ENCODE measurements at places on chromosomes 3 and 15. TPM values are rescaled to one million over a fixed set of nuclear protein-coding genes. Genes with fewer than 3 reads are reported as not detected.

ABI3BP gene
- 7.7 TPM for total RNA-seq

CDCP1 gene
- total RNA-seq = under 0.01 TPM

TOMM70 gene
- 21.8 TPM for total RNA-seq

CPNE4 gene
- total RNA-seq = not detected

ITGA11 gene
- 8.7 TPM for total RNA-seq

ST3GAL6 gene
- total RNA-seq = 24.8 TPM

DYNC1LI1 gene
- 34.3 TPM for total RNA-seq

DUOXA1 gene
- total RNA-seq = not detected

CLASP2 gene
- total RNA-seq = 47.6 TPM

C3orf80 gene
- total RNA-seq = under 0.01 TPM

CXCR6 gene
- not detected for total RNA-seq

GALK2 gene
- 41.3 TPM for total RNA-seq

ARPC4 gene
- 251 TPM for total RNA-seq

CAPN3 gene
- 0.60 TPM for total RNA-seq

GRCh38 chr3:135981701-135982403 lies 16.3 kb downstream of the PPP2R3A start:
- DNase-seq = no peak

DNA sequence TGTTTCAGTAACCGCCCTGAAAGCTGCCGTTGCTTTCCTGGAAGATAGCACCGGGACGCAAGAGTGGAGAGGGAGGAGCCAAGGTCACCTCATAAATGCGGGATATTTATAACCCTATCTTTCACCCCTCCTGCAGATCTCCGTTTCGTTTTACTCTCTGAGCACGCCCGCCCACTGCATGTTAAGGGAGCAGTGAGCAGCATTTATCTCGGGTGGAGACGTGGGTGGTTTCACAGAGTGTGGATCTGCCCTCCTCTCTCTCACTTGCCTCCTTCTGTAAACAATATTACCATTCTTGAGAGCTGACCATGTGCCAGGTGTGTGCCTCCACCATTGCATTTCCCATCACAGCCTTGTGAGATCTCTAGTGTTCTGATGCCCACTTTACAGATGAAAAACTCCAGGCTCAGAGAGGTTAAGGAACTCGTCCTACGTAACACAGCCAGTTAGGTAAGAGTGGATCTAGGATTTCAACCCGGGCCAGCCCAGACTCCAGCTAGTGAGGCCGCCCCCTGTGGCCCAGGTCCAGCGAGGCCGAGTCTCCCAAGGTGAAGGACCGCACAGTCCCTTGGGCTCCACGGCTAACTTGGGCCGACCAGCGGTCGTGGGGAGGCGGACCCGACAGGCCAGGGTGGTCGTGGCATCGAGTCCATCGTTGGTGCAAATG lies 16.9 kb upstream of the SEMA4B start:
- DNase-seq = peak; percentile 31

GRCh38 chr3:106431721-106432120 lies 562.9 kb upstream of the CBLB start:
- DNase-seq = no peak

GRCh38 chr15:67922971-67923945 lies 83.4 kb upstream of the RNU6-1 start:
- DNase-seq = no peak

GRCh38 chr3:153169793-153170383 lies 7.9 kb downstream of the RAP2B start:
- no peak for DNase-seq

- peak; percentile 88 for DNase-seq
Observed at GRCh38 chr3:13022348-13023234, 50.6 kb downstream of the IQSEC1 start.

- DNase-seq = no peak
Observed at GRCh38 chr15:58611731-58612676, 137.5 kb downstream of the ADAM10 start.

- DNase-seq = no peak
Observed at GRCh38 chr15:67593562-67593961, 51.1 kb downstream of the MAP2K5 start.

DNA sequence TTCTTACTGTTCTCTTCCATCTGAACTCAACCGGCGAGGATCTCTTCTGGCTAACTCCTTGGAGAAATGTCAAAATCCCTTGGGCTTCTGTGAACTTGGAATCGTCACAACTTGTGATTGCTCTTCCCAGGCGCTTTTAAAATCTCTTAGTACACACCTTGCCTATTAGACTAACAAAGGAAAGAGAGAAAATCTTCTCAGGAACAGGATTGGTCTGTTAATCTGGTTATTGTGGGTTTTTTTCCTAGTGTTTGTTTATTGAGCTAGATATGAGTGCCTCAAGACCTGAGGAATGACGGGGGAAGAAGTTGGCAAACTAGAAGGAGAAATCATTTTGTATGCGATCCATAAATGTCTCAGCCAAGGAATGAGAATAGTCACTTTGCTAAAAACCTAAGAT lies at the start of gene ATP13A5:
Gene ATP13A5, minus strand, starts transcription at position 48 of the 400 bp plus-strand sequence. Its CDS starts 28 bp downstream, at position 20.
- DNase-seq = no peak

GRCh38 chr3:115523458-115523857 lies 99.9 kb upstream of the GAP43 start:
- DNase-seq = no peak

- peak; percentile 76 for DNase-seq
Observed at GRCh38 chr3:99846477-99847160, 29.0 kb downstream of the CMSS1 start.

- DNase-seq = no peak
Observed at GRCh38 chr3:62527474-62527873, 154.1 kb upstream of the FEZF2 start.

DNA sequence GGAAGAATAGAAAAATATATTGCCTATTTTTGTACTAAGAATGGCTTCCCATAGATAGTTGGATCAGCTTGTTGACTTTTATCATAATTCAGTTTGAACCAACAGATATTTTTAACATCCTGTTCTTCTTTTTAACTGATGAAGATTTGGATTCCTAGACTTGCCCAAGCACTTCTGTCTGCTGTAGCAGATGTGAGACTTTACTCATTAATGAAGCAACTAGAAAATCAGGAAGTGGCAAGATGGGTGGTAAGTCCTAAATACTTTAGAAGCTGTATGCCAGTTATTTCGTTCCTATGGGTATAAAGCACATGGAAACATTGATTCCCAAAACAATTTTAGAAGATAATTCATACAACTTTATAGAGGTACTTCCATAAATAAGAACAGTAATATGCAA lies 8.4 kb downstream of the PIGB start:
- DNase-seq = no peak

DNA sequence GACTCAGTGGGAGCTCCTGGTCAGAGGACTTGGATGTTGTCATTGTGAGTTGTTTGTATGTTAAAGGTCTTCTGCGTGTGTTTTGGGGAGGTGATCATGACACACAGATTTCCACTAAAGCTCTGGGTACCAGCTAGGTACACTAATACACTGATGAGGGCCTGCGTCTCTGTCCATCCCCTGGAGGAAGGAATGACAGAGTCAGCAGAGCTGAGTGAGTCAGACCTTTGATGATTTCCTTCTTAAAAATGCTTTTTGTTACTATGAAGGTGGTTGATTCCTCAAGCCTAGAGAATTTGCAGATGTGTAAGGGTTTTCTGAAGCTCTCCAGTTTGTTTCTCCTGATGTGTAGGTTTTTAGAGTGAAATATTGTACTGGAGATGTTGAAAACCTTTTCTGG lies 424.1 kb upstream of the TPM1 start:
- peak; percentile 4 for DNase-seq

DNA sequence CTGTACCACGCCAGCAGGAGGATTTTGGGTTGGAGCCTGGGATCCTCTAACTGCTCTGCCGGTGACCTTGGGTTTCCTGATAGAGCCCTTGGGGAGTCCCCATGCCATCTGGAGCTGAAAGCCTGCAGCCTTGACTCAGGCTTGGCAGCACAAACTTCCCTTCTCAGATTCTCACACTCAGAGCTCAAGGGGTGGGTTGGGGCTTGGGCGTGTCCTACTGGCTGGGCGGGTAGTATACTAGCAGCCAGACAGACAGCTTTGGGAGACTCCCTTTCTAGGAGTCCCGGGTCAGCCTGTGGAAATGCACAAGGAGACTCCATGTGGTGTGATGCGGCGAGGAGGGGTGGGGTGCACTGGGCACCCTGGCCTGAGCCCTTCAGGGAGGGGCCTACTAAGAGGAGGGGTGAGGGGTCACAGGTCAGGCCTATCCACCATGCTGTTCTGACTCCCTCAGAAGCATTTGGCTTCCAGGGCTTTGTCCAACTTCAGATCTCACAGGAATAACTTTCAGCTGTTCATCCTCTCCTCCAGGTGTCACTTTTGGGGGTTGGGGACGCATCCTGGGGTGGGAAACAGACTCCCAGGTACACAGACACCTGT lies 21.6 kb upstream of the PLXNA1 start:
- peak; percentile 69 for DNase-seq

GRCh38 chr3:187639927-187640568 lies 30.1 kb downstream of the SST start:
- DNase-seq = no peak

DNA sequence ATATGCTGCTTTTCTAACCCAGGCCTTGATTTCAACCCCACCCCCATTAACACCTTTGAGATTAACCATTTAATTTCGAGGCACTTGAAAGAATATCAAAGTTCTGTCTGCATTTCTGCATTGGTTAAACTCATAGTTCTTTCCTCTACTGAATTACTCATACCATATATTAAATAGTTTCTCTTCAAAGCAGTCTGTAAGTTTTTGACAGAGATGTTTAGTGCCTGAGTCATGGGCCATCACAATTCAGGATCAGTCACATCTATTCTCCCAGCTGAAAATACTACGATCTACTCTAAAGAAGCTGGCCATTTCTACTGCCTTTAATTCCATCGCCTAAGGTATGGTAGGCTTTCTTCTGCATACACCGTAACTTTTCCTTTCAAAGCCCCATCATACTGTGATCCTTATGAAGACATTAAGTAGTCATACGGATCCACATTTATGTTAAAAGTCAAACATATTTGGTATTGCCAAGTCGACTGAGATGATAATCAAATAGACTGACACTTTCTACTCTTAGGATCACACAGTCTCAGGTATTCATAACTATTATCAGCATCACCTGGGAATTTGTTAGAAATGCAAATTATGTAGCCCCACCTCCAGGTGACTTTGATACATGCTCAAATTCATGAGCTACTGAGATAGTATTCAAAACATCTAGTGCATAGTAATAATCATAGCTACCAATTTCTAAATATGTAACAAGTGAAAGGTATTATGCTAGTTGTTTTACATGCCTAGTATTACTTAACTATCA lies 489.4 kb upstream of the IL12A start:
- DNase-seq = no peak

DNA sequence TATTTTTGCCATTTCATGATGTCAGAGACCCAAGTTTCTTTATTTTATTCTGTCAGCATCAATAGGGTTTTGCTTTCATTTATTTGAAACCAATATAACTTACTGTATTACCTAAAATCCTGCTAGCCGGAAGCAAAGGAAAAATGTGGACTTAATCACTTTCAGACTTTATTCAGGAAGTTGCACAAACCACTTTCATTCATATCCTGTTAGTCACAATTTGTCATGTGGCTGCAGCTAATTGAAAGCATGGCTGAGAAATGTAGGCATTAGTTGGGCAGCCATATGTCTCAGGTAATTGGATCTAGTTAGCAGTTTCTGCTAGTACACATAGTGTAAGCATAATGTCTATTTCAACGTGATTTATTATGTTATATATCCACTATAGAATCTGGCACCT lies 462.3 kb upstream of the SGO1 start:
- peak; percentile 75 for DNase-seq

DNA sequence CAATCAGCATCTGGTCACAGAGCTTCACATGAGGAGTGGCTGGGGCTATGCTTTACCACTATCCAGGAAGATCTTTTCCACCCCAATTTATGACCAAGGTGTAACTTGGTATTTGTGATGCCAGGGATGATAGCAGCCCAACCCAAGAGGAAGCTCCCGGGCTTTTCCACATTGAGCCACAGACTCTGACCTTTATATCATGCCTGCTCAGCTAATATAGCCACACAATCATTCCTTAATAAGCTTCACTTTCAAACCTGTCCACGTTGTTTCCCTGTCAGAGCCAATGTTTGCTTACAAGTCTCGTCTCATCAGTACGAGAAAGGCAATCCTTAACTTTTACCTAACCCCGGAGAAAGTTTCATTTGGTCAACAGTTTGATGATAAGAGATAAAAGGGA lies 330.9 kb downstream of the SHQ1 start:
- no peak for DNase-seq

DNA sequence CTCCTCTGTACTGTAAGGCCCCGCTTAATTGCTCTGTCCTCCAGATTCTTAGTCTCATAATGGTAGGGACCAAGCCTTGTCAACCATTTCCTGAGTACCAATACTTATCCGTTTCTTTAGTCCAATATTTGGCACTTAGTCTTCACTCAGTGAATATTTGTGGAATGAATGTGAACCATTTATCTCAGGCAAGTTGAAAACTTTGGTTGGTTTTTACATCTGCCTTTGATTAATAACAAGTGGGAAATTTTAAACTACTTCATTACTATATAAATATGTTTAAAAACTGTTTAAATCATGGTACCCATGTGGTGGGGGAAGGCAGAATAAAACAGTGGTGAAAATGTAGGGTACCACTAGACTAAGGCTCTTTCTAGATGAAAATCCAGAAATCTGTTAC lies 15.2 kb downstream of the CA12 start:
- no peak for DNase-seq

DNA sequence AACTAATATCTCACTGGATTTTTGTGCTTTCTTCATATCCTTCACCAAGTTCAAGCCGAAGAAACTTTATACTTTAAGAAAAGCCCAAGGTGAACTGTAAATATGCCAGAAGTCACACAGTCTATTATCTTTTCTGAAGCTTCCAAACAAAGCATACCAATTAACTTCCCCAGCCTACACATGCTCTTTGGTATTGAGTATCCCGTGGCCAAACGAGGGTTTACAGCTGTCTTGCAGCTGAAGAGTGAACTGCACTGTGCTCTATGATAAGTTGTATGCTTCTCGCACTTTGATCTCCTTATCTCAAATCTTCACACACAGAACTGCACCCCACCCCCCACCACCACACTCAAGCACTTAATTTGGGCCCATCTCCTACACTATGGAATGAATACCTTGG lies 215.6 kb upstream of the VEPH1 start:
- DNase-seq = no peak

GRCh38 chr3:173748105-173748504 lies 350.6 kb downstream of the NLGN1 start:
- peak; percentile 33 for DNase-seq

- DNase-seq = no peak
Observed at GRCh38 chr3:42195879-42196330, 70.1 kb downstream of the CCK start.

- no peak for DNase-seq
Observed at GRCh38 chr3:11581237-11582190, 62.2 kb downstream of the VGLL4 start.

- DNase-seq = no peak
Observed at GRCh38 chr15:99744142-99744541, 10.9 kb upstream of the LYSMD4 start.
